ENCODE measurements at places on chromosomes 5 and 9.

GRCh38 chr9:114450181-114450580, 55.1 kb downstream of the WHRN start:
- DNase-seq, result no peak

DNA sequence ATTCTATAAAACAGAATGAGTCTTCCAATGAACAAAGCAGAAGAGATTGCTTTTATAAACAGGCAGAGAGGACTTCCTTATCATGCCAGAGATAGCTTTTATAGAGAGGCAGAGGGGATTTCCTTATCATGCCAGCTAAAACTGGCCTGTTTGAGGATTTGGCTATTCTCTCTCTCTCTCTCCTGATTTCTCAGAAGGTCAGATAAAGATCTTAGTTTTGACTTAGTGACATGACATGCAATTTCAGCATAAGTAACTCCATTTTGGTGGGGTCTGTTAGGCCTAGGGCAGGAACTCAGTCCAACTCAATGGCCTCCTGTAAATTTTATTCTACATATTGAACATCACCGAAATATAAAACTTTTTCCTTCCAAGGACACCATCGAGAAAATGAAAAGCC, 31.5 kb upstream of the DENND4C start:
- no peak for DNase-seq

DNA sequence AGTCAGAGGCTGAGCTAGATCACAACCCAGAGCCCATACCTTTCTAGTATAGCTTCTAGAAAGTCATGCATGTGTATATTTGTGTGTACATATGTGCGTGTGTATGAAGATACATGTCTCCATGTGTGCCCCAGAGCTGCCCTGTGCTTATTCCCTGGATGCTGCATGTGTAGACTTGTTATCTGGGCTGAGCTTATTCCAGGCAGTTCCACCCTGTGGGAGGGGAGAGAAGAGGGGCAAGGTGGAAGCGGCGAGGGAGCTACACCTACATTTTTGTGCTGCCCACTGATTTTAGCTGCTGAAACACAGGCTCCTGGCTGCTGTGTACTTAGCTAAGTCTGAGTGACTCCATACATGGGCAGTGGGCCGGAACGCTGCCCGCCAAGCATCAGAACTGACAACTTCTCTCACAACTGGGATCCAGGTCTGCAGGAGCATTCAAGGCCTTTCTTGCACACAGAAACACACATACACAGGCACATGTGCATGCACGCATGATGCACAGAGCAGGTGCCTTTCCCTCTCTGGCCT, 38.0 kb upstream of the XPA start:
- DNase-seq, result no peak

- no peak for DNase-seq
Observed at GRCh38 chr9:126515001-126515872, 98.5 kb upstream of the LMX1B start.

DNA sequence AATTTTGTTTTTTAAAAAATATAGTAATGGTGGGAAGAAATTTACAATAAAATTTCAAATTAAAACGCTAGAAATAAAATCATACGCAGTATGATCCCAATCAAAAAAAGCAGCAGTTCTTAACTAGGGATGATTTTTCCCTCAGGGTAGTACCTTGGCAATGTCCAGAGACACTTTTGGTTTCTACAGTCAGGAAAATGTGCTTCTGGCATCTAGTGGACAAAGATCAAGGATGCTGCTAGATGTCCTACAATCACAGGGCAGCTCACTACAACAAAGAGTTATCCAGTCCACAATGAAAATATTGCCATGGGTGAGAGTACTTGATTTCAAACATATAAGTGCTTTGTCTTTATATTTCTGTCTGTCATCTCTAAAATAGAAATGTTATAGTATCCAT, 400.2 kb upstream of the SGCD start:
- DNase-seq, result no peak

DNA sequence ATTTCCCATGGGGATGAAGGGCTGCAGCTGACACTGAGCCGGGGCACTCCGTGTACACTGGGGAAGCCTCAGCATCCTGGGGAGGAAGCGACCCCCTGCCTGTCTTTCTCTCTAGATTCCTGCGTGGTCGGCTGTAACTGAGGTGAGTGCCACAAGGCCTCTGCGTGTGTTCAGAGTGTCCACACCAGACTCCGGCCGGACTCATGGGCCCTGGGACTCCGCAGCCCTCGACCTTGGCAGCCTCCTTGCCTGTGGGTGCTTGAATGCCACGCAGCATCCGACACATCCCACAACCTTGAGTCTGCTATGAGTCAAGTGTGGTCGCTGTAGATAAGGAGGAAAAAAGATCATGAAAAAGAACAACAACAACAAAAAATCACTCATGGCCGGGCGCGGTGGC, 23.4 kb downstream of the PAEP start:
- no peak for DNase-seq

DNA sequence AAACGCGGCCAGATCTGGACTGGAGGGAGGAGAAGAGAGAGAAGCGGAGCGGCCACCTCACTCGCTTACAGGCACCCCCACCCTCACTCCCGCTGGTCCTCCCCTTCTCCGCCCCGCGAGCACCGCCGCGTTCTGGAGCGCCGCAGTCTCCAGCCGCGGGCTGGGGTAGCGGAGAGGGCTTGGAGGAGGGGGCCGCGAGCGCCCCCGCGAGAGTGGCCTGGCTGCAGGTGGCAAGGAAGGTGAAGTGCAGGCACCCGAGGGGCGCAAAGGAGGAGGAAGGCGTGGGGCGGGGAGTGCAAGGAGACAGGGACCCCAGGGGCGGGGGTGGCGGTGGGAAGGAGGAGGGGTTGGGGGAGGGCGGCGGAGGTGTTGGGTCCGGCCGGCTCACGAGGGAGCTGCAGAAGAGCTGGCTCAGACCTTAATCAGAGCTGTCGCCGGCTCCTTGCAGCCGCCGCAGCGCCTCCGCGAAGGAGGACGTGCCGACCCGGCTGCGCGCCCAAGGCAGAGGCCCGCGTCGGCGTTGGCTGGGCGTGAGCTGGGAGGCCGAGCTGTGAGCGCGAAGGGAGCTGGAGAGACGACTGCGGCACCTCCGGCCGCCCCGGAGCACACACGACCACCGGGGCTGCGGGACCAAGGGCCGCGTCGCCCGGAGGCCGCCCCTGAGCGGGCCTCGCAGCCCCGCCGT, at the start of gene DMRT3:
Gene DMRT3, plus strand, starts transcription at position 398 of the 685 bp plus-strand sequence. CDS start 347 bp downstream, outside the sequence.
- DNase-seq, result no peak

Data from effector CD4-positive, alpha-beta T cell (primary cell).